Islet precursor cell (in vitro differentiated cells): ENCODE measurements at places on chromosomes 16 and 17.

- DNase-seq, result no peak
Observed at GRCh38 chr16:48501516-48502377, 108.2 kb downstream of the N4BP1 start.

DNA sequence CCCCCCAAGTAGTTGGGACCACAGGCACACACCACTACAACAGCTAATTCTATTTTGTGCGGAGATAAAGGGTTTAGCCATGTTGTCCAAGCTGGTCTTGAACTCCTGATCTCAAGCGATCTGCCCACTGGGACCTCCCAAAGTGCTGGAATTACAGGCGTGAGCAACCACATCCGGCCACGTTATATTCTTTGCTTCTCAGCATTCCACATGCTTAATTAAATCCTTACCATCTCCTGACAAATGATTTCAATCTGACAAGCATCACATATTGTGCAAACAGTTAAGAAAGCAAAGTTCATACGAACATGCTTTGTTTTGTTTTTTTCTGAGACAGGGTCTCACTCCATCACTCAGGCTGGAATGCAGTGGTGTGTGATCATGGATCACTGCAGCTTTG lies 18.2 kb downstream of the HIGD1B start:
- no peak for DNase-seq

- no peak for DNase-seq
Observed at GRCh38 chr16:29962344-29962994, 590 bp downstream of the TMEM219 start.

- peak; percentile 22 for DNase-seq
Observed at GRCh38 chr16:57016831-57017230, 27.5 kb downstream of the NLRC5 start.

DNA sequence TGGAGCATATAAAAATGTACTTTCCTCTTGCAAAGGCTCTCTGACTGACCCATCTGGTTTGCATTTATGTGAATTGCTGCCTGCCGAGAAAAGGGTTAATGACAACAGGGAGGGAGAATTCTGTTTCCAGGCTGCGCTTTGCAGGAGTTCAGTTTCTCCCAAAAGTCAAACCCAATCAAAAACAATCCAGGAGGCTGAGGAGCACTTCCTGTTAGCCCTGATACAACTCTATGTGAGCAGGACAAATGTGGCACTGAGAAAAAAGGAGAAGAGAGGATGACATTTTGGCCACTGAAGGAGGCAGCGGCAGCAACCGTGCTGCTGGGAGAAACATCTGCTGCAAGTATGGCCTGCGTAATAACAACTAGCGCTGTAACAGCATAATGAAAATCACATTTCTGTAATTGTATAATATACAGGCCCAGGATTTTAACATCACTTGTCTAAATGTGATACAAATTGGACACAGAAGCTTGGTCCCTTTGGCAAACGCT lies 26.8 kb upstream of the ELAC2 start:
- no peak for DNase-seq

- no peak for DNase-seq
Observed at GRCh38 chr16:57629516-57630406, 1.3 kb downstream of the ADGRG1 start.

GRCh38 chr16:85605912-85606841 lies 6.9 kb upstream of the GSE1 start:
- DNase-seq, result no peak

GRCh38 chr17:19833914-19834313 lies 33.8 kb downstream of the ULK2 start:
- DNase-seq, result no peak

- no peak for DNase-seq
Observed at GRCh38 chr17:78362232-78362631, 2.4 kb upstream of the SOCS3 start.

- DNase-seq, result peak; percentile 89
Observed at GRCh38 chr17:30550512-30551273, 73.5 kb downstream of the GOSR1 start.

DNA sequence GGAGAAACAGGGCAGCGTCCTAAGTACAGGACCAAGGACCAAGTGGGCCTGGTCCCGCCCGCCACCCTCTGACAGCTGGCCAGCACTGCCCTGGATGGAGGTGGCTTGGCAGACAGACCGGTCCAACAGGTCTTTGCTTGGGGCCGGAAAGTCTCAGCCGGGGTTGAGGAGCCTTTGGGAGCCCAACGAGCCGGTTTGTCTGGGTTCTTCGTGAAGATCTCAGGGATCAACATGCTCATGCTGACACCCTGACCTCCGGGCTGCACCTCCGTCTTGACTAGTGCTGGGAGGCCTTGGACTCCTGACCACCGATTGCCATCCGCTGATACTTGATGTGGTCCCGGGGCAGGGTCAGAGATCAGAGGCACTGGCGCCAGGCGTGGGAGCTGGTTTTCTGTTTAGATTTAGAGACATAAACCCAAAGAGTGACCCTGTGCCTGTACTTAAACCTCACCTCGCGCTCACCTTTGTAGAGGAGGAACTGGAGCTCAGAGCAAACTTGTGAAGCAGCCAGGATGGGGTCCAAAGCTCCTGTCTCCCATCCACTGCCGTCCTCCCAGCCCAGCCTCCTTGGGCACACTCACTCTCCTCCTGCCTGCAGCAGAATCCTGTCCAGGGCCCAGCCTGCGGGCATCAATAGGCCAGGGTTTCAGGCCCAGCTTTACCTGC lies 92.1 kb upstream of the GSE1 start:
- DNase-seq, result peak; percentile 89

GRCh38 chr16:73383195-73383987 lies 335.5 kb upstream of the ZFHX3 start:
- no peak for DNase-seq

DNA sequence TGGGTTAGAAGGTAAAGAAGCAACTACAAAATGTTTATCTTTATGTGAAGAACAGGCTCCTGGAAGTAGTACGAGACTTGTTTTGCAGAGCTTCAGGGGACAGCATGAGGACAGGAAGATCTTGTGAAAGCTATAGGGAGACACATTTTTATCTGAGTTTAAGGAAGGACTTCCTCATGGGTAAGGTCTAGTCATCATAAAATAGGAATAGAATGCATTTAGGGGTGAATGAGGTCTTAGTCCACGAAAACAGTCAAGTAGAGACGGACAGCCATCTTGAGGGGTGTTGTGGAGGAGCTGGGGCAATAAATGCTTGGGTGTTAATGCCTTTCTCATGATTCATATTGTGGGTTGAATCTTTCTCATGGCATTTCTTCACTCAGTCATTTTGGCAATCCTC lies 24.3 kb downstream of the KCNJ16 start:
- no peak for DNase-seq

DNA sequence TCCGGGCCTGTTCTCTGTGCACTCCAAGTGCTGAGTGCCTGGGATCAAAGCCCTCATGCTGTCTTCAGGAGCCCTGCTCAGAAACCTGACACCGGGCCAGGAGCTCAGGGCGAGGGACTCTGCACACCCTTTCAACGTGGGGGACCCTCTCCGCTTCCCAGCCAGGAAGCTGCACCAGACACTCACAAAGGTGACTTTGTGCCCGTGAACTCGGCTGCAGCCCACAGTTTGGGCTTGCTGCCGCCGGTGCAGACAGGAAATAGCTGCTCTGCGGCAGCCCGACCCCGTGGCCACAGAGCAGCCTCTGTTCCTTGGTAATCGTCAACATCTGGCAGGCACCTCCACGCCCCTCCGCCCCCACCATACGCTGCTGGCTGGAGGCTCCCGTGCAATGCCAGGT lies 93.4 kb upstream of the METRNL start:
- peak; percentile 94 for DNase-seq

- DNase-seq, result no peak
Observed at GRCh38 chr17:61598014-61598413, 7.0 kb upstream of the NACA2 start.

DNA sequence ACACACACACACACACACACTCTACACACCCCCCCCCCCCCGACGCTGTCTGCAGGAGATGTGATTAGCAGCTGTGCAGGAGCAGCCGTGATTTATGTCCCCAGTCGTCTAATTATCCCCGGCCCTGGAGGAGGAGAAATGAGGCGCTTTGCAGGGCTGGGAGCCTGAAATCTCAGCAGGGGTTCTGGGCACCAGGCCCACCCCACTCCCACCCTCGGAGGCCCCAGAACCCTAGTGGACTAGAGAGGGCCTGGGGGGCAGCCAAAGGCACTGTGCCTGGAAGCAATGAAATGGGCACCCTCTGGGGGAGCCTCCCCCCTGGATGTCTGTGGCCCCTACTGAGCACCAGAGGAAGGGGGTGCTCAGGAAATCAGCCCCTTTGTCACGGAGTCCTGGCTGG lies 134.2 kb upstream of the CIBAR2 start:
- DNase-seq, result no peak

DNA sequence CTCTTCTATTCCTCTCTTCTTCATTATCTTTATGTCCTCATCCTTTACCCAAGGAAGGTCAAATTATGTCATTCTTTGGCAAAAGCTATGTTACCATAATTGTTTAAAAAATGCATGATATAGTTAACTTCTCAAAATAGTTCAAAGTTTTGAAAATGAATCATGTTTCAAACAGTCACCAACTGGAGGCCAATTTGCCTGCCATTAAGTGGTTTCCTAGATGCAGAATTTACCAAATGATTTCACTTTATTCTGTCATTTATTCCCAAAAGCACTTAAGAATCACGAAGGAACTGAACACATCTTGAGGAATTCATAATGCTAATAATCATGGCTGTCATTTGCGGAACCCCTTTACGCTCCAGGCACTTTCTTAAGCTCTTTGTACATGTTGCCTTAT lies 190.9 kb upstream of the CDH11 start:
- no peak for DNase-seq

GRCh38 chr17:47208744-47209488 lies at the start of gene MYL4:
Gene MYL4 (plus strand): TSS chr17:47209348. CDS start chr17:47209423, 75 bp downstream.
- DNase-seq, result peak; percentile 80

DNA sequence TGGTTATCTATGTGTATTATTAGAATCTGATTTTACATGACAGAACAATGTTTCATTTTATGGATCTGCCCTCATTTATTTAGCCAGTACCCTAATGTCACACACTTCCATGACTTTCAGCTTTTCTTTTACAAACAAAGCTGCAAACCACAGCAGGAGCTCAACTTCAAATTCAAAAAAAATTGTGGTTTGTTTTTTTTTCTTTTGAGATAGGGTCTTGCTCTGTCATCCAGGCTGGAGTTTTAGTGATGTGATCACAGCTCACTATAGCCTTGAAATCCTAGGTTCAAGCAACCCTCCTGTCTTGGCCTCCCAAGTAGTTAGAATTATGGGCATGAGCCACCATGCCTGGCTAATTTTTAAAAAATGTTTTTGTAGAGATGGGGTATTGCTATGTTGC lies 8.2 kb upstream of the MPRIP start:
- no peak for DNase-seq

GRCh38 chr16:69564845-69565670 lies 708 bp upstream of the NFAT5 start:
- no peak for DNase-seq

DNA sequence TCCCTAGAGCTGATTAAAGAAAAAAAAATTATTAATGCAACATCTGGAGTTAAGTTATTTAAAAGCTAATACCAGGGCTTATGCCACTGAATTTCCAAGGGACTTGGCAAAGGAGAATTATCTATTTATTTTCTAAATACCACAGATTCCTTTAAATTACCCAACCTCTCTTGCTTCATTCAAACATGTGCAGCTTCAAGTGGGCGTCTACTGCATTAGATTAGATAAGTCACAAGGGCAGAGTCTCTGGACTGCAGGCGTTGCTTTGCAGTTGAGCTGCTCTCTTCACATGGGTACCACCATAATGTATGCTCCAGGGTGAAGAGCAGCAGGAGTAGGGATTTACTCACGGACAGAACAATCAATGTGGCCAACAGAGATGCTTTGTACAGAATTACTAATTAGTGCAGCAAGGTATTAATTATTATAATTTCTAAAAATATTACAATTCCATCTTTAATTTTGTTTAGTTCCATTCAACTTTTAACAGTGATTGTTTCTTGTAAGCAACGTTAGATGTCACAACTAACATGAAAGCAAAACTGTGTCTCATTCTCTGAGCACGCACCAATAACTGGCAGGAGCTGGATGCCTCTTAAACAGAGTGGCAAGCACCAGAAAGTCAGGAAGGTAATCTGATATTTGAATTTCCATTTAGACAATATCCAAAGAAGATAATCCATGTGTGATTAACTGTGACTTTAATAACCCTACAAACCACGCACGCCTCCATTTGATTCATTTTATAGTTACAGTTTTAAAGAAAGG lies 214.2 kb downstream of the STX8 start:
- no peak for DNase-seq

DNA sequence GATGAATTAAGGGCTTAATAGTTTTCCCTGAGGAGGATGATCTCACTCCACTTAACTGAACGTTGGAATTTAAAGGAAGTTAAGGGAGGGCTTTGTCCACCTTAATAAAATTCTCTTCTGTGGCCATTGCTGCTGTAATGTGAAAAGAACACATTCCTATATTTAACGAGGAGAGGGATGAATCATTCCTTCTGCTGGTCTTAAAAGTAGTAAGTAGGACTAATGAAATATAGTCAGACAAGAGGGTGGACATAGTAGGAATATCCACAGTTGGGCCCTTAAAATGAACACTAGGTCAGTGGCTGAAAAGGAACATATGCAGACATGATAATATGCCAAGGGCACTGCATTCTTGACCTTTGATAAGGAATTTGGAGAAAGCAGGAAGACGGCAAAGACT lies 405.6 kb downstream of the PMP22 start:
- no peak for DNase-seq

DNA sequence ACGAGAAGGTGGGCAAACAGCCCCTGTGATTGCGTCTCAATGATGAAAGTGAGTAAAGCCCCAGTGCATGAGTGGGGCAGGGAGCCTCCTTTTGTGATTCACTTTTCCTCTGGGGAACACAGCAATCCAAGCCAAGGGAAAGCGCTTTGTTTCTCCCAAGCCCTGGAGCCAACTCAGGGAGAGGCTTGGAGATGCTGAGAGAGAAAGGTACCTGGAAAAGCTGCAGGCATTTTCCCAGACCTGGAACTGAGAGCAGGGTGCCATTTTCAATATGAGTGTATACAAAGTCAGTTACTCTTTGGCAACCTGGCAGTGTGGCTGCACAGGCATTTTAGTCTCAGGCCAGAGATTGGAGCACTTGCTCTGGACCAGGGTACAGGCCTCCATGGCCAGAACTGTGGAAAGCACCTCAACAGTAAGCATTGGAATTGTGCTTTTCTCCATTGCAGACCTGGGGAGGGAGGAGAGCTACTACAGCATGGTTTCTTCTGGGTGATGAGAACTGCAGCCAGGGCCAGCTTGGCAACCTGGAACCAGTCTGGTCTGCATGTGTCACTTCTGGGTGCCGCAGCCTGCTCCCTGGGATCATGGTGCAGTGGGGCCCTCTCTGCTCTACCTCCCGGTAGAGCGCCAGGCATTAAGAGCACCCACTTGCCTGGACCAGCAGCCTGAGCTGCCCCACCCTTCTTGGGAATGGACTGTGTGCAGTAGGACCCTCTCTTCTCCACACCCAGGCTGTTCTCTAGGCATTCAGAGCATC lies 89.0 kb upstream of the CDH5 start:
- DNase-seq, result peak; percentile 47

- DNase-seq, result no peak
Observed at GRCh38 chr17:71703701-71704100, 417.1 kb upstream of the SOX9 start.

- peak; percentile 97 for DNase-seq
Observed at GRCh38 chr17:61294777-61295176, 104.9 kb upstream of the TBX2 start.

- peak; percentile 79 for DNase-seq
Observed at GRCh38 chr17:57294629-57295501, 38.5 kb downstream of the MSI2 start.
